ENCODE measurements at places on chromosomes 5 and 9.

DNA sequence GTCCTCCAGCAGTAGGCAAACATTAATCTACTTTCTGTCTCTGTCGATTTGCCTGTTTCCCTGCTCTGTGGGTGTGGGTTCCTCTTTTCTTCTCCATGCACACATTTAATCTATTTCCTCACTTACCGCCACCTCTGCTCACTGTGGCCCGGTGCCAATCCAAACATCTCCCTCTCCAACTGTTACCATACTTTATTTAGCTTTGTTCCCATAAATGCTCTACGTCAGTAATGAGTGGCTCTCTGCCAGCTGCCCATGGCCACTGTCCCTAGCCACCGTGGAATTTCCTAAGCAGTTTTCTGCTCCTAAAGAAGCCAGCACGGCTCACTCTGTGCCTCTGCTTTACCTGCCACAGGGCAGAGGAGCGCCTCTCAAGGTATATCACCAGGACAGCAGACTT lies 19.5 kb upstream of the GOLPH3 start:
- DNase-seq = no peak

GRCh38 chr5:122494109-122494508 lies 182.1 kb downstream of the SNCAIP start:
- DNase-seq = no peak

GRCh38 chr5:141843156-141843927 lies 34.9 kb downstream of the PCDH1 start:
- DNase-seq = no peak

GRCh38 chr9:70125621-70126263 lies 82.1 kb downstream of the MAMDC2 start:
- no peak for DNase-seq

DNA sequence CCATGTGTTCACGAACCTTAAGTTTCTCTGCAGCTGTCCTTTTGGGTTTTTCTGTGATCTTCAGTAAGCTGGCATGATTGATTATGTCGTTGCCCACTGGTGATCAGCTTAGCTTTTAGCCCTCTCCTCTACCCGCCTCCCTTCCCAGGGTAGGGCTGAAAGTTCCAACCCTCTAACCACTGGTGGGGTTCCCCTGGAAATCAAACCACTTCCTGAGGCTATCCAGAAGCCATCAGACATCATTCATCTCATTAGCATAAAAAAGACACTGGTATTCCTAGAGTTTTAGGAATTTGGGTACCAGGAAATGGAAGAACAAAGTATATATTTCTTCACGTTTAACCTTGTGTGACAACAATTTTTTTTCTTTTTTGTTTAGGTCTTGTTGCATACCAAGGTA lies 29.8 kb downstream of the SPIN1 start:
- DNase-seq = no peak

Data from T-helper 22 cell (primary cell).